ENCODE measurements at places on chromosomes 4 and X.

DNA sequence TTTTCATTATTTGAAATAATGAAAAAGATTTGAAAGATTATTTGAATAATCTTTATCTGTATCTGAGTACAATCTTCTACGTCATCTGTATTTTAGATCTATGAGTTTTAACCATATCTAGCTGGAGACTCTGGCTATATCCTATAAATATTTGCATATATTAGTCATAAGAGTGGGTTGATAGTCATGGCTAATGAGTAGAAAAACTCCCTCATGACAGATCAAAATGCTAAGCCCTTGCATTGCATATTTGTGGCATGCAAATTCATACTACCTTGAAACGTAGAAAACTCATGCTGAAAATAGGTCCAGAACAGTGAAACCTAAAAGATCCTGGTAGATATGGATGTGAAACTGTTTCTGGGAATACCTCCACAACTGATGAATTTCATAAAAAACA lies 291.3 kb downstream of the GALNTL6 start:
- no peak for DNase-seq

DNA sequence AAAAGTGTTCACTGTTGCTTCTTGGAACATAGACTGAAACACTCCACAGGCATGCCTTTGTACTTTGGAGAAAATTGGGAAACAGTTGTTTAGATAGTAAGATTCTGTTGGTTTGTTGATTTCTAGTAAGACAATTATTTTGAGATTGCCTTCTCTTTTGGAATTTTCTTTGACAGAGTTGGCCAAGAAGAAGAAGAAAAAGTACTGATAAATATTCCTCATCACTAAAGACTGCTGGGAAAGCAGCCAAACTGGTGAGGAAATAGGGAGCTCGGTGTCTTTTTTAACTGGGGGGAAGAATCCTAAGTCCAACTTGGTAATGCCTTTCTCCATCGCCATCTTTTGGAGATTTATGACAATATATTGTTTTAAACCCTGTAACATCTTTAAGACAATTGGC lies 370.7 kb downstream of the GPAT3 start:
- no peak for DNase-seq

- no peak for DNase-seq
Measured at GRCh38 chrX:129823522-129823921, 20.2 kb downstream of the ZDHHC9 start.

- DNase-seq: no peak
Measured at GRCh38 chr4:125225806-125226205, 88.9 kb upstream of the FAT4 start.

GRCh38 chrX:42241421-42241820 lies 318.1 kb upstream of the CASK start:
- DNase-seq: no peak

GRCh38 chrX:140920416-140920815 lies 82.0 kb upstream of the SPANXB1 start:
- DNase-seq: no peak

GRCh38 chr4:112118742-112119352 lies 26.4 kb upstream of the FAM241A start:
- DNase-seq: no peak

DNA sequence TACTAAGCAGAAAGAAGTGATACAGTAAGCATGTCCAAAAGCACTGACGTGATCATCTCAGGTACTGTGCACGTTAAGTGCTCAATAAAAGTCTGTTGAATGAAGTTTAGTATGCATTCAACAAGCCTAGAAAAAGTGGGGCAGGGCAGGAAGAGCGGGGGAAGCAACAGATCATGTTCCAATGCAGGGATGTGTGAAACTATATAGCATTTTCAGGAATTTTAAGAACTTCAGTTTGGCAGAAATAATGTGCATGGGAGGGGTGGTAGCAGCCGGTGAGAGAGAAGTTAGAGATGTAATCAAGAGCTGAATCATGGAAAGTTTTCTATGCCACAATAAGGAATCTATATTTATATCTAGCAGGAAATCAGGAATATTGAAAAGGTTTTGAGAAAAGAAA lies 19.2 kb upstream of the CCNA2 start:
- DNase-seq: no peak

DNA sequence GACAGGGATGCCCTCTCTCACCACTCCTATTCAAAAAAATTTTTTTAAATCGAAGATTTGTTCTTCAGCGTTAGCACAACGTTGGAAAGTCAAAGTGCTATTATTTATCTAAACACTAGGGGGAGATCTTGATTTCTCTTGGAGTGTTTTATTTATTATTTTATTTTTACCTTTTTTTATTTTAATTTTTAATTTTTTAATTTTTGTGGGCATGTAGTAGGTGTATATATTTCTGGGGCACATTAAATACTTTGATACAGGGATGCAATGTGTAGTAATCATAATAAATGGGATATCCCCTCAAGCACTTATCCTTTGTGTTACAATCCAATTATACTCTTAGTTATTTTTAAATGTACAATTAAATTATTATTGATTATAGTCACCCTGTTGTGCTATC lies 37.4 kb upstream of the SLC10A4 start:
- no peak for DNase-seq

GRCh38 chr4:71524756-71525155 lies 185.9 kb downstream of the SLC4A4 start:
- no peak for DNase-seq

DNA sequence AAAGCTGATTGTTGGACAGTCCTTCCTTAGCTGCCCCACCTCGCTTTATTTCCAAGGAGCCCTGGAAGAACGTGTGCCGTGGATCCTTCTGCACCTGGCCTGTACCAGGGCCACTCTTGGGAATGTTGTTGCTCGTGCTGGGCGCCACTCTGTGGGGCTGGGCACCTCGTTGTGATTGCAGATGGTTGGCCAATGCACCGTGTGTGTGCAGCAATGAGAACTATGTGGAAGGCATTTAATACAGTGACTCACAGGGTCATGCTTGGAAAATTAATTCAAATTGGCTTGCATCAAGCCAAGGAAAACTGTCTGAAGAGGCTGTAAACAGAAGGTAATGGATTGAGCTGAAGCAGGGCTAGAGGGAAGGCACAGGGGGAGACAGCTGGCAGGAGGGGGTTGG lies 37.0 kb upstream of the CD99L2 start:
- no peak for DNase-seq

GRCh38 chr4:140743194-140743931 lies 12.8 kb downstream of the TBC1D9 start:
- DNase-seq: no peak

DNA sequence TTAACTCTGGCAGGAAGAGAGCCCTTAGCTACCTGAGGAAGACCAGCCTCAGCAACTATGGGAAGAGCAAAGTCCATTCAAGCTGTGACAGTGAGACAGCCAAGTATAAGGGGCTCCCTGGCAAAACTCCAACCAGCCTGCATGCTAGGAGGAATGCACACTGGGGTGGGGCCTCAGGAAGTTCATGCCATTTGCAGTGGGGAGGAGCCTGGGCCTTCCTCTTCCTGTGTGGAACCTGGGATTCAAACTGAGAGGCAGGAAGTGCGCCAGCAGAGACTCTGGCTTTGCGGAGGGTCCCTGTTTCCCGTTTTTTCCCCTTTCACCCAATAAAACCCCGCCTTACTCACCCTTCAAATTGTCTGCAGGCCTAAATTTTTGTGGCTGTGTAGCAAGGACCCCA lies 33.0 kb downstream of the TFDP3 start:
- DNase-seq: no peak

GRCh38 chr4:172813359-172813923 lies 355.2 kb upstream of the GALNT7 start:
- no peak for DNase-seq

DNA sequence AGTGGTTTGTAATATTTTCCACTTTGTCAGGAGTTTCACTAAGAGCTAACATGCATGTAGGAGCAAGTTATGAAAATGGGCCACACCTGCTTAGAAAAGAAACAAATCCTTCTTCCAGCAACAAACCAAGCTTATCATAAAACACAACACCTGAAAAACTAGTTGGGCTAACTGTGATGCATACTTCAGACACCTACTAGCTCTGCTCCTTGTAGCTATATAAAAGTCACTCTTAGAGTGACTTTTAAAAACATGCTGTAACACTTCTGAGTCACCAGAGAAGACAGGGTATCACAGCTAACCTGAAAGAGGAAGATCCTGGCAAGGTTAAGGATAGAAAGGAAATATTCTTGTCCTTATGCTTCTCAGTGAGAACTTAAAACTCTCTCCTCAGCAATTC lies 3.6 kb upstream of the SLAIN2 start:
- no peak for DNase-seq

GRCh38 chr4:2386717-2387116 lies 31.7 kb downstream of the ZFYVE28 start:
- no peak for DNase-seq

DNA sequence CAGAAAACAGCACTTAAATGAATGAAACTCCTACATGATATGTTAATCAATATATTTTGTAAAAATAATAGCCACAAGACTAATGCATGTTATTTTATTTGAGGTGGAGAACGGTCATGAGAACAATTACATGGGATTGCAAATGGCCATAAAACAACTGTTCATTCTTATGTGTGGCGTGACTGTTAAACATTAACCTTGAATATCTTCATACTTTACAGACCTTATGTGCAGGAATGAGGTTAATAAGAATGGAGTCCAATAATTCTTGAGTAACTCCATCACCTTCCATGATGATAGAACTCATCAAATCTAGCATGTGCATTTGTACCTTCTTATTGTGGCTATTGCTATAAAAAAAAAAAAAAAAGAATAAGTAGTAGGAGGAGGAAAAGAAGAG lies 55.3 kb downstream of the PDS5A start:
- no peak for DNase-seq

DNA sequence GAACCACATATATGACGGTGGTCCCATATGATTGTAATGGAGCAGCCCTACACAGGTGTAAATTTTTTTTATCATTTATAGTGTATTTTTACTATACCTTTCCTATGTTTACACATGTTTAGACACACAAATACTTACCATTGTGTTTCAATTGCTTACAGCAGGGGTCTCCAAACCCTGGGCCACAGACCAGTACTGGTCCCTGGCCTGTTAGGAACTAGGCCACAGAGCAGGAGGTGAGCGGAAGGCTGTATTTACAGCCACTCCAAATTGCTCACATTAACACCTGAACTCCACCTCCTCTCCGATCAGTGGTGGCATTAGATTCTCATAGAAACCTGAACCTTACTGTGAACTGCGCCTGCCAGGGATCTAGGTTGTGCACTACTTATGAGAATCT lies 201.8 kb upstream of the NDST4 start:
- DNase-seq: no peak

GRCh38 chr4:104901438-104901837 lies 245.2 kb upstream of the TET2 start:
- DNase-seq: no peak

DNA sequence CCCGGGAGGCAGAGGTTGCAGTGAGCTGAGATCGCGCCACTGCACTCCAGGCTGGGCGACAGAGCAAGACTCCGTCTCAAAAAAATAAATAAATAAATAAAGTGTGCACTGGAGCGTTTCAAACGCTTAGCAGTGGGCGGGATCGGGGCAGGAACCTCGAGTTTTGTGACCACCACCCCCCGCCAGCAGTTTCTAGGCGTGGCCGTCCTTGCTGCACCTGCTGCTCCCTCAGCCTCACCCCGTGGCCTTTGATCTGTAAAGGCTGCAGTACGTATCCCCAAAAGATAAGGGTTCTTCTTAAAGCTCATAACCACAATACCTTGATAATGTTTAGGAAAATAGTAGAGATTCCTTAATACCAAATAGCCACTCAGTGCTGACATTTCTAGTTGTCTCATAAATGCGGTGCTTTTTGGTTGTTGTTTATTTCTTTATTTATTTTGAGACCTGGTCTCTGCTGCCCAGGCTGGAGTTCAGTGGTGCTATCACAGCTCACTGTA lies 33.2 kb downstream of the PCGF3 start:
- no peak for DNase-seq

DNA sequence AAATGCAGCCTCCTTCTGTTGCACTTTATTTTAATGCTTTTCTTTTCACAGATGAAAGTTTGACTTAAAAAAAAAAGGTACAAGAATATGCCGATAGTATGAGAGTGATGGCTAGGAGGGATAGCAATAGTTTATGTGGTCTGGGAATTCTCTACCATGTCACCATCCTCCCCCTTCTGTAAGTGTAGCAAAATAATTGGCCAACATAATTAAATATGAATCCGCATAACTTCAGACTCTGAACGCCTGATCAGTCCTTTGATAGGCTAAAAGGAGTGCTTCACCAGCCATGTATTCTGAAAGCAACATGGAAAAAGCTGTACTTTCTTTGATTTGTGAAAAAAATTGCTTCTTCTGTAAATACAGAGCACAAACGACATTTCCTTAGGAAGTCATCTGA lies 95.7 kb upstream of the TTC29 start:
- DNase-seq: no peak

DNA sequence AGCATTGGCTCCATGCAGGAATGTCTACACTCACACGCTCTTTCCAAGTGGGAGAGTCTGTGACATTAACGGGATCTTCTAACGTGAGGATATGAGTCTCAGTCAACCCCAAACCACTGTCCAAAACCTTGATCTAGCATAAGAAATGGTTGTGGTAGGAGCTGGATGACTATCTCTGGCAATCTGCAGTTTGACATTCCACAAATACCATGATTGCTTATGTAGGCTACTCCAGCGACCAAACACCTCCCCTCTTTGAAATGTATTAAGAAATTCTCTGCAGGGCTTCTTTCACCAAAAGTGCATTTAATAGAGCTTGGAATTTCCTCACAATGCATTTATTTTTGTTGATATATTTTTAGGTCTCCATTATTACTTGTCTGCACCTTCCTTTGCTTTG lies 14.1 kb upstream of the STX18 start:
- DNase-seq: no peak

- DNase-seq: no peak
Measured at GRCh38 chrX:77404419-77404818, 42.8 kb upstream of the FGF16 start.

DNA sequence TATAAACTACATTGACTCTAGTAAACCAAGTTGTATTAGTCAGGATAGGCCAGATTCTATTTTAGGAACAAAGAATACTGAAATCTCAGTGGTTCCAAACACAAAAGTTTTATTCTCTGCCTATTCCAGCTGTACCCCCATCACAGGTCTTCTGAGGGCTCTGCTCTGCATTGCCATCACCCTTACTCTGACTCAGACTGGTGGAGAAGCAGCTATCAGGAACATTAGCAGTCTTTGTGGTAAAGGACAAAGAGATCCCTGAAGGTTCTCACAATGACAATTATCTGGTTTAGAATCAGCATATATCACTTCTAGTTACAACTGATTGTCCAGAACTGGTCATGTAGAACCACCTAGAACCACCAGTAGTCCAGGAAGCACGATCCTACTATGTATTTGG lies 251.1 kb downstream of the GLUD2 start:
- no peak for DNase-seq

DNA sequence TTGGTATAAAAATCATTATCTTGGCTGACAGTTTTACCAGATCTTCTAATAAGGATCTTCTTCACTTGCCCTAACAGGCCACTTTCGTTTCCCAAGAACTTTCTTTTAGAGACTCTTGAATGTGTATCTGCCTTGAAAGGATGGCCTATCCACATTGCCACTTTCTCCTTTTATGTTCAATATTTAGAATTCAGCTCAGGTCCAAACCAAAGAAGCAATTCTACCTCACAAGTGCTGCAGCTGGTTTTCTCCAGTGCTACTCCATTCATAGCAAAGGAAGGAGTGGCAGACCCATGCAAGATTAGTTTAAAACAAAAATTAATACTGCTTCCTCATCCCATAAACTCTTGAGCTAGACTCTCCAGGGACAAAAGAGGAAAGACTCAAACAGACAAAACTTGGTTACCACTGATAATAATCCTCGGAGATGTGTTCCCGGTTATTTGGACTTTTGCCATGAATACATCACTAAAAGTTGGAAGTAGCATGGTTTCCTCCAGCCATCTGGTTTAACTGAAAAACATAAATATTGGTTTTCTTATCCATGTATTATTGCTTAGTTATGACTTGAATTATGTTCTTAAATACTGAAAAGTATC lies 401.8 kb downstream of the PABPC4L start:
- no peak for DNase-seq

Data from omental fat pad (tissue), 4 donors.